CD4-positive, alpha-beta T cell treated with Interleukin-1 beta for 1 hour (primary cell): ENCODE measurements at places on chromosomes 11 and 22.

DNA sequence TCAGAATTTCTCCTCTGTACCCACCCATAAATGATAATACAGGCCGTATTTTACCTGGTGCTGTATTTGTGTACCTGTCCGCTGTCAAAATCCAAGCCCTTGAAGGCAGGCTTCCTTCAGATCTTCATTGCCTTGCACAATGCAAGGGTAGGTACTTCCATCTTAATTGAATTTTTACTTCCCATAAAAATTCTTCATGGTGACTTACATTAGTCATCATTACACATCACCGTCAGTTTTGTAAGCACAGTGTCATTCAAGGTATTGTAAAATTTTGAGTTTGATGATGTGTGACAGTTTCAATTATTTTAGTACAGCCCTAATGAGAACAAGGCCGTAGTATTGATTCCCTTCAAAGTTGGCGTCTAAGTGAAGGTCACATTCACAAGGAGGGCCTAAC, 770 bp upstream of the TSG101 start:
- peak; percentile 27 for DNase-seq

GRCh38 chr11:103680826-103681225, 355.6 kb upstream of the DDI1 start:
- no peak for DNase-seq

GRCh38 chr22:37383341-37383740, 43.9 kb downstream of the ELFN2 start:
- DNase-seq, result no peak

- no peak for DNase-seq
These were observed 15.1 kb downstream of the FXYD6 start for GRCh38 chr11:117861151-117862018.

DNA sequence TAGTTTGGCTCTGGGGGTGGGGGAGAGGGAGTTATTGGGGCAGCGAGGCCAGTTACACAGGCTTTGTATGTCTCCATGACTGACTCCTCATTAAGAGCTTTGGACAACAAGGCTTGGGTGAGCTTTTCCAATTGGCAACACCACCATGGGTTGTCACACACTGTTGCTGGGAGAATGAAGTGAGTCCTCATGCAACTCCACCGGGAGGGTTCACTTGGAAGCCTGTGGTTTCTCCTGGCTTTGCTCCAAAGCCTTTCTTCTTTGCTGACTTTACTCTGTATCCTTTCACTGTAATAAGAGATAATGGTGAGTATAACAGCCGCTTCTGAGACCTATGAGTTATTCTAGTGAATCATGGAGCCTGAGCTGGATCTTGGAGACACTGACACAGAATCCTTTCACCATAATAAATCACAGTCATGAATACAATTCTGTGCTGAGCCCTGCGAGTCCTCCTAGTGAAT, 24.9 kb downstream of the EIF3F start:
- no peak for DNase-seq

GRCh38 chr22:47280301-47280700, 517.9 kb downstream of the TBC1D22A start:
- DNase-seq, result no peak

GRCh38 chr22:49715450-49715849, 112.2 kb downstream of the BRD1 start:
- DNase-seq, result no peak

DNA sequence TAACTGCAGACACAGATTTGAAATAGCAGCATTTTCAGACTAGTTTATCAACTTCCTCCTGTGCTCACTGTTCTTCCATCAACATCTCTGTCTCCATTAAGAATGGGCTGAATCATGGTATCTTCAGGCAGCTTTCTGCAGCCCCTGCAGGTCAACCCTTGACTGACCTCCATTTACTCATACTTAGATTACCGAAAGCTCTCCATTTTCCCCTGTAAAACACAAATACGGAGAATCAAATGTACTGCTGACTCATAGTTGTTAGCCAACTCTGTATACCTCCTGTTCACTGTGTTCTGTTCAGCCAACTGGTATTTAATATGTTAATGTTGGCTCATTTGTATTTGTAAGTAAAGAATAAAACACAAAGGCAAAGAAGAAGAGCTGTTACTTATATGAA, 364.0 kb downstream of the CASP12 start:
- DNase-seq, result no peak

DNA sequence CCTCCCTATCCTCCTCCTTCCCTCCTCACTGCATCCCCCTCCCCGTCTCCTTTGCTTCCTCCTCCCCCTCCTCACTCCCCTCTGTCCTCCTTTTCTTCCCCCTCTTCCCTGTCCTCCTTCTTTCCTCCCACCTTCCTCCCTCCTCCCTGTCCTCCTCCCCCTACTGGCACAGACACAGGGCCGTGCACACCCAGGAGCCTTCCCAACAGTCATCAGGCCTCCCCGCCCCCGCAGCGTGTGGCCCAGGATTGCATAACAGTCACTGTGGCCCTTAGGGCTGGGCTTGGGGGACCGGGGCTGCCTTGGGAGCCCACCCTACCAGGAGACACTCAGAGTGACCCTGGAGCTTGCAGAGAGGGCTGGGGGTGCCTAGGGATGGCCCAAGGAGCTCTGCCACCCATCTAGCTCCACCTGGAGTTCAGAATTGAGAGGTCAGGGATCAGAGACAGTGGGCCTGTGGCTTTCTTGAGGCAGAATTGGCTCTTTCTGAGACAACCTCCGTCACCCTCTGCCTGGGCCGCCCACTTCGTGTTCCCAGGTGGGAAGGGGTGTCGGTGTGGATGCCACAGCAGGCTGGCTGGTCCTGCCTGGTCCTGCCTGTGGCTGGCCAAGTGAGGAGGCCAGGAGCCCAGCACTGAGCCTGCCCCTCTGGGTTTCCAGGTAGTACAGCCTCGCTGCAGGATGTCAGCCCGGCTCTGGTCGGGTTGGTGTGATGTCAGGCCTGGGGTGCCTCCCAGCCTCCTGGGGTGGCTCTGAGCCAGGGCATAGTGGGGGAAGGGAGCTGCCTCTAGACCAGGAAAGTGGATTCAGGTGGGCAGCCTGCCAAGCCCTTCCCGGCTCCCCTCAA, 1.6 kb downstream of the SPI1 start:
- no peak for DNase-seq

DNA sequence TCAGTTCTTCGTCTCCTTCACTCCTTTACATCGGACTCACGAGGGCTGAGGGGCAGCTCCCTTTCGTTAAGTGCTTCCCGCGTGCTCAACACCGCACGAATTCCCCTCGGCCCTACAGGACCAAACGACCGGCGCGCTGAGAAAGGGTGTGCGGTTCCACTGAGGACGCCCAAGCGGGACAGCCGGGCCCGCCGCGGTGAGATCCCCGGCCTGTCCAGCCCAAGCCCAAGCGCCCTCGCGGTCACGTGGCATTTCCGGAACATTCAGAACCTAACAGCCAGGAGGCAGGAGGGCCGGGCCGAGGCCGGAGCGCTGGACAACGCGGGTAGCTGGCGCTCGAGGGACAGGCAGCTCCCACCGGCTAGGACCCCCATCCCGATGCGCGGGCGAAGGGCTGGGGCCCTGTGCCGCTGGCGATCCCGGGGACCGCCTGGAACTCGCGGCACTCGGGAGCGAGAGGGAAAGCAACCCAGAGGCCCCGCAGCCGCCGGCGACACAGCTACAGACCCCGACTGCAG, 737 bp upstream of the STIP1 start:
- DNase-seq, result no peak

DNA sequence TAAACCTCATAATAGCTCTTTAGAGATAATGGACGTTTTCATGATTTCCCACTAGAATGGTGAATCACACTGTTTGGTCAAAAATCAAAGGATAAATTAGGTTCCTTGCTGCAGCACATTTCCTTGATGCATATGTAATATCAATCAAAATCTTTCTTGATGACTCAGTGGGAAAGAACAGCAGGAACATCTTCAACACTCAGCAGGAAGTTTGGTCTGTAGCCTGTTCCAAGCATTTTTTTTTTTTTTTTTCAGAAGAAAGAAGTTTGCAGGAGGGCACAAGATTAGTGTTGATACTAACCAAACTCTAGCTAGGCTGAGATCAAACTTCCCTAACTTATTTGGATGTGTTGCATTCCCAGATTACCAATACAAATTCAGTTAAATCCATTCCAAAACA, 1529.8 kb downstream of the FAM181B start:
- no peak for DNase-seq

DNA sequence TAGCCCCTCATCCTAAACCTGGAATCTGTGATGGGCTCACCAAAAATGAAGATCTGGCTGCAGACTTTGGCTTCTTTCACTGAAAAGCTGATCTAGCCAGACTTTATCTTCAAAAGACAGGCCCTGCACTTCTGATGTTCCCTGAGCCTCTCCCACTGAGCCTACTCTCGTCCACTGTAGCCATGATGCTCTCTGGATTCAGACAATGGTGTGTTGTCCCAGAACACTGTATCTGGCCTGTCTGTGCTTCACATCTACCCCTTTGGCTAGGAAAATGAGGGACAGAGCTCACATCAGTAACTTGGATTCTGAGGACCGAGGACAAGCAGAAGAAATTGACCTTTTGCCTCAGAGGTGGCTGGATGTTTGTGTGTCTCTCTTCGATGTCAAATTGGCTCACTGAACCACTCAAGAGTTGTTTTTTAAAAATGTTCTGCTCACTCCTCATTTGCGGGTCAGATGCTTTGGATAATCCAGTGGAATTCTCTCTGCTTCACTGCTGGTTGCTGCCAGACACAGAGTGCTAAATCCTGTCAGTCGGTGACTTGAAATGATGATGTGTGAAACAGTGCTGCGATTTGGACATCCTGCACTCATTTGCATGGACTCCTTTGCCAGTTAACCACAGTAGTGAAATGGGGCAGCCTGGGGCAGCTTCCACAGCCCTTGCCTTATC, 67.5 kb downstream of the ARFGAP2 start:
- no peak for DNase-seq

DNA sequence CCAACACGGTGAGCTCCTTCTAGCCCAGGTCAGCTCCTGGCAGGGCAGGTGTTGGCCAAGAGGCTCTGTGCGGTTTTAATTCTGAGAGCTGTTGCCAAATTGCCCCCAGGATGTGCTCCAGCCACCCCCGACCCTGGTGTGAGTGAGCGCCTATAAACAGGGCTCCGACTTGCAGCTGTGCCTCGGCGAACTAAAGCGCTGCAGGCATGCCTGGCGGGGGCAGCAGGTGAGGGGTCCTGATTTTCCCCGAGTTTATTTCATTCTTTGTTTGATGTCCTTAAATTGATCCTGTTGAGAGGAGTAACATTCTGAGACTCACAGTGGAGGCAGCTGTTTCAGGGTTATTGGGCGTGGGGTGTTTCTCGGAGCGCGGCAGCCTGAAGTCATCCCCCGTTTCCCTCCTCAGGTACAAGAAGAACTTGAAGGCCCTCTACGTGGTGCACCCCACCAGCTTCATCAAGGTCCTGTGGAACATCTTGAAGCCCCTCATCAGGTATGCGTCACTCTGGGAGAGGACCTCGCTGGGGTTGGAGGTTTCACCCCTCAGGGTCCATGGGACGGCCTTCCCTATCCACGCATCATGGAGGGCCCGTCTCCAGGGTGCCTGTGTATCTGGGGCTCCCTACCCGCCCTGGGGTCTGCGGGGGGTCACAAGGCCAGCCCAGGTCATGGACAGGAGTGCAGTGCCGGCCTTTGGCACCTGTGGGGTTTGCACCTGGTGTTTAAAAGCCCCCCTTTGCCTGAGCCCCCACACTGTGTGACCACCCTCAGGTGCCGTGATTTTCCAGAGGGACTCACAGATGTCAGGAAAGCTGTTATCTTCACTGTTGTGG, 62.1 kb downstream of the ARHGAP8 start:
- no peak for DNase-seq
